ENCODE measurements at places on chromosomes 5 and 9. TPM values are rescaled to one million over a fixed set of nuclear protein-coding genes. Genes with fewer than 3 reads are reported as not detected.

The FBP2 gene
- not detected for total RNA-seq

The CCNI2 gene
- under 0.01 TPM for total RNA-seq

- DNase-seq = no peak
These were observed 75.8 kb upstream of the TNC start for GRCh38 chr9:115193777-115194176.

GRCh38 chr5:127804886-127805426 lies 101.8 kb downstream of the CCDC192 start:
- no peak for DNase-seq

DNA sequence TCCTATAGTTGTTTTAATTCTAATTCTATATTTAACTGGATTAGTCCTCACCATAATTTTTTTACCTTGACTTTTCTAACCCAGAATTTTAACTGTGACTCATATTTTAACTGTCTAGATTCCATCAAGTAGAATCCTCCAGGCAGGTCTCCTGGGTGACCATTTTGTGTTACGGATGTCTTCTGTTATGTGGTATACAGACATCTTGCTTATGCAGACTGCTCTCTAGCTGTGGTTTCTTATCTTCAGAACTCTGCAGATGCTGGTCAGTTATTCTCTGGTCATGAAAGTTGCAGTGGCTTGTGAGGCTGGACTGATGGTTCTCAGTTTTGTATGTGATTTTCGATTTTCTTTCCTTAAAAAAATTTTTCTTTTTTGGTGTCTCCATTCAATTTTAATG lies 139.4 kb downstream of the ATG10 start:
- DNase-seq = no peak

The MYOZ3 gene
- 0.13 TPM for total RNA-seq

The ADAMTS6 gene
- 46.5 TPM for total RNA-seq
